ENCODE measurements at places on chromosomes 5 and 9.

DNA sequence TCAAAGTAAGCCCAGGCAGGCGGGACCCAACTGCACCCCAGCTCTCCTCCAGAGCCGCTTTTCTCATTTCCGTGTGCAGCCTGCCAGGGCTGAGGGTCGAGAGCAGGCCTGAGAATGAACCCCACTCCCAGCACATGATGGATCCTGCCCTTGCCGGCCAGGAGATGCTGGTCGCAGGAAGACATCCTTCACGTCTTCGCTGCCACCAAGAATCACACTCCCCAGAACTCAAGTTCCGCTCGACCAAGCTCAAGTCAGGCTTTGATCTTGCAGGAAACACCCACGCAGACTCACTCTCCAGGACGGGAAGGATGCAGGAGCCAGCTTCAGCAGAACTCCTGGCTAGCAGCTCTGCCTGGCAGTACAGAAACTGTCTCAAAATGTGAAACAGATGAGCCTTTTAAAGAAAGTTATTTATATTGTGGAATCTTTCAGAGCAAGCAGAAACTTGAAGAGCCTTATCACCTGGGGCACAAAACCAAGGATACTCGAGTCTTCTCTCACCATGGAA lies 102.4 kb downstream of the ROR2 start:
- no peak for DNase-seq

GRCh38 chr9:127194881-127195713 lies 69.5 kb upstream of the GARNL3 start:
- no peak for DNase-seq

- DNase-seq: no peak
Observed at GRCh38 chr9:5481322-5482040, 28.9 kb upstream of the PDCD1LG2 start.

- DNase-seq: no peak
Observed at GRCh38 chr5:170923910-170924620, 62.2 kb downstream of the RANBP17 start.

- peak; percentile 30 for DNase-seq
Observed at GRCh38 chr9:37840560-37841194, 40.1 kb downstream of the DCAF10 start.

- no peak for DNase-seq
Observed at GRCh38 chr5:64330728-64331231, 165.1 kb downstream of the RNF180 start.

GRCh38 chr9:99437145-99437544 lies 215.1 kb downstream of the SEC61B start:
- DNase-seq: no peak

GRCh38 chr5:23402585-23402984 lies 104.8 kb upstream of the PRDM9 start:
- no peak for DNase-seq

DNA sequence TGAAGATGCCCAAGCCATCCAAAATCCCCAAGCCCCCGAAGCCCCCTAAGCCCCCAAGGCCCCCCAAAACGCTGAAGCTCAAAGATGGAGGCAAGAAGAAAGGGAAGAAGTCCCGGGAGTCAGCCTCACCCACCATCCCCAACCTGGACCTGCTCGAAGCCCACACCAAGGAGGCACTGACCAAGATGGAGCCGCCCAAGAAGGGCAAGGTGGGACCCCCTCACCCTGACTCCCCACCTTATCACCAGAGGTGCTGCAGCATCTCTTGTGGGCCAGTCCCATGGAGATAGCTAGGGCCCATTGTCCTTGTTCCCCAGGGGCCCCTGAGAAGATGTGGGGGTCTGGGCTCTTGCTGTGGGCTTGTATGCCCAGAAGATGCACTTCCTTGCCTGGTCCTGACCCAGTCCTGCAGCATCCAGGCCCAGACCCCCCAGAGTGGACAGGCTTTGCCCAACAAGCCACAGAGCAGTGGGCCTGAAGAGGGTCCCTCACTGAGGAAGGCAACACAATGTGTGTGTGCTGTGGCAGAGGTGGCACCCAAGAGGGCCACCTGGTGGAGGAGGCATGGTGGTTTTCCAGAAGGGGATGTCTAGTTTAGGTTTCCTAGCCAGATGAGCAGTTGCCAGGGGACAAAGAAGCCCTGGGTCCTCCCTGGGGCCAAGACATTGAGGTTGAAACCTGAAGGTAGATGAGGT lies 84.1 kb downstream of the PHF2 start:
- DNase-seq: no peak

GRCh38 chr5:171979606-171980005 lies 26.8 kb downstream of the FBXW11 start:
- DNase-seq: no peak

GRCh38 chr5:175796536-175797499 lies 74.6 kb upstream of the CPLX2 start:
- peak; percentile 53 for DNase-seq

GRCh38 chr5:100706776-100707175 lies 171.6 kb downstream of the FAM174A start:
- DNase-seq: no peak

DNA sequence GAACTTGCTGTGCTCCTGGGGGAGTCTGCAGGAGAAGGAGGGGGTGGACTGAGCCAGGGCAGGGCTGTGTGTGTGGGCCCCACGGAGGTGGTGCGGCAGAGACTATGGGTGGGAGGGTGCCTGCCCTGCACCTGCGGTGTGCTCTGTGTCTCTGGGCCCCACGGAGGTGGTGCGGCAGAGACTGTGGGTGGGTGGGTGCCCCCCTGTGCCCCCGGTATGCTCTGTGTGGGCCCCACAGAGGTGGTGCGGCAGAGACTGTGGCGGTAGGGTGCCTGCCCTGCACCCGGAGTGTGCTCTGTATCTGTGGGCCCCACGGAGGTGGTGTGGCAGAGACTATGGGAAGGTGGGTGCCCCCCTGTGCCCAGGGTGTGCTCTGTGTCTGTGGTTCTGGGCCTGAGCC lies 103.7 kb downstream of the EHMT1 start:
- no peak for DNase-seq

DNA sequence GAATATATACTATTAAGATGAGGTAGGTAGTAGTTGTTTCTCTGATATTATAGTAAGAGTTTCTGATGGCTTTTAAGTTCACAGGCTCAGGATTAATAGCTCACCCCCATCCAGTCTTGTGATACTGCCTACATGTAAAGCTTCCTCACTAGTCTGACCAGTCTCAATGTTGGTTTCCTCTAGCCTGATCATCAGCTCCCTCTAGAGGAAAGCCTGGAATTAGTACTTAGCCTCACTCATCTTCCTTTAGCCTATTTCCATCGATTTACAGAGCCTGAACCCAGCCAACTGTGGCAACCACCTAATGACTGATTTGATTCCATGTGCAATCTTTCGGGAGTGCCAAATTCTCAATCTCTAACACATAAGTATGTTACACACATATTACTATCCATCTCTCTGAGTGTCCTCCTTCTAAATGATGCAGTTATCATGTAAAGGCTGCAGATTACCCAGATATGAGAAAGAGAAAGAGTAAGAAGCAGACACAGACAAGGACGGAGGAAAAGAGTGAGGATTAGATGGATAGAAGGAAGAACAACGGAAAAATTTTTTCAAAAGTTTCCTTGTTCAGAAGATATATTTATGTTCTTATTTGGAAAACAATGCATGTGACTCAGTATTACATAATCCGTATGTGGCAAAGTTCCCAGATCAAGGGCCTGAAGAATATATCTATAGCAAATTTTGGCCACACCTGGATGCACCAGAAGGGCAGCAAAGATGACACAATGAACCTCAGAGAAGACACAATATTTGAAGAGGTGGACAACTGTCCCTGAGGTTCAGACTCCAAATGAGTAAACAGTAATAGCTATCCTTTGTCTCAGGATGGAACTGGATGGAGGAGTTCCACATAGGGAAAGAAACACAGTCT lies 333.7 kb downstream of the ELAVL2 start:
- no peak for DNase-seq

DNA sequence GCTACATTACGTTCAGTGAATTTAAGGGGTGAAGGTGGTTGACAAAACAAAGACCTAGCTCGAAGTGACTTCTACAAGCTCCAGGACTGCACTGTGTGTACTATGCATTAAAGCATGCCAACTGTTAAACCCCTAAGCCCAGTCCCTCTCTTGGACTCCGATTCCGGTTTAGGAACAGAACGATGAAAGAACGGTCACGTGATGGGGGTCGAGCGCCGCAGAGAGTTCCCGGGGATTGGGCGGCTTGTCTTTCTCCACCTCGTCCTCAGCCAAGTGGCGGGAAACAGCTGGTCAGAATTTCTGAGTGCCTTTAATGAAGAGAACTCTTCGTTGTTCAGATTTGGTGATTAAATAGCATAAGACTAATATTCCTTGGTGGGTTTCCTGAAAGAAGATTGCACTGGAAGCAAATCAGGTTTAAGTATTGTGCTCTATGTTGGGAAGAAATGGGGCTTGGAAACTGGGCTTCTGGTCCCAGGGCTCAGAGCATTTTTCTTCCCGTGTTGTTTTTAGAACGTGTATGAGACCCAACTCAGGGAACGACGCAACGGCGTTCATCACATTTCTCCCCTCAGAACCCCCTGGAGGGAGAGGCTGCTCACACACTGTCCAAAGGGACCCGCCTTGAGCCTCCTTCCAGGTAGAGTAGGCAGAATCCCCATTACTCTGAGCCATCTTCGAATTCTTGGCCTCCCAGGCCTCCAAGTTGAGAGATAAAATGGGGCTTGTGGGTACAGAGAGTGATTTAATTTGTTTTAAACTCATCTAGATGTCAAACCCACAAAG lies 25.3 kb downstream of the IRX2 start:
- no peak for DNase-seq

DNA sequence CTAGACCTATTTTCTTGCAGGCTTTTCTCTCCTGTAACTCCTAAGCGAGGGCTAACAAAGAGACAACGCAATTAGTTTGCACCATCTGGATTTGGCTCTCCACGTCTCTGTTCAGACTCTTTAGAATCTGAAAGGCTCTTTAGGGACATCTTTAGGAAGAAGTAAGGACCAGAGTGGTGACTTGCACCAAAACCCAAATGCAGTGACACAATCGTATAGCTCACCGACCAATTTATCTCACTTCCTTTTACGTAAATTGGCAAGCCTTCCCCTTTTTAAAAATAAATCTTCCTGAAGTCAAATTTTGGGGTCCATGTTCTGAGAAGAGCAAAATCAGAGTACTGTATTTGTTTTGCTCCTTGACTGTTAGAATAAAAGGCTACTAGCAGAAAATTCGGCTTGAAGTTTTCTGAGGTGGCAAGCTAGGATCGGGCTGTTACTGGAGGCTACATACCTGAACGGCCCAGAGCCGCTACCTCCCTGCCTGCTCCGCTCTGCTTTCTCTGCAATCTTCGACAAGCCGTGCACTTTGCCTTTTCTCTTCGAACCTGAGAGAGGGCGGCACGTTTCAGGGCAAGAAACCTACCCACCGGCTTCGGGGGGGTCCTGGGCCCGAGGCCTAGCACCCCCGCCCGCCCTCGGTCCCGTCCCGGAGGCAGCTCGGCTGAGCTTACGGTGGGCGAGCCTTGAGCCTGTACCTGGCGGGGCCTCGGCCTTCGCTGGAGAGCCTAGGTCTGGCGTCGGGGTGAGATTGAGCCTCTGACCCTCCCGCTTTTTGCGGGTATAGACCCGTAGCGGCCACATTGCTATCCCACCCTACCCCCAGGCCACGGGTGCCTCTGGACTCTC lies 537 bp downstream of the MEIKIN start:
- DNase-seq: no peak

DNA sequence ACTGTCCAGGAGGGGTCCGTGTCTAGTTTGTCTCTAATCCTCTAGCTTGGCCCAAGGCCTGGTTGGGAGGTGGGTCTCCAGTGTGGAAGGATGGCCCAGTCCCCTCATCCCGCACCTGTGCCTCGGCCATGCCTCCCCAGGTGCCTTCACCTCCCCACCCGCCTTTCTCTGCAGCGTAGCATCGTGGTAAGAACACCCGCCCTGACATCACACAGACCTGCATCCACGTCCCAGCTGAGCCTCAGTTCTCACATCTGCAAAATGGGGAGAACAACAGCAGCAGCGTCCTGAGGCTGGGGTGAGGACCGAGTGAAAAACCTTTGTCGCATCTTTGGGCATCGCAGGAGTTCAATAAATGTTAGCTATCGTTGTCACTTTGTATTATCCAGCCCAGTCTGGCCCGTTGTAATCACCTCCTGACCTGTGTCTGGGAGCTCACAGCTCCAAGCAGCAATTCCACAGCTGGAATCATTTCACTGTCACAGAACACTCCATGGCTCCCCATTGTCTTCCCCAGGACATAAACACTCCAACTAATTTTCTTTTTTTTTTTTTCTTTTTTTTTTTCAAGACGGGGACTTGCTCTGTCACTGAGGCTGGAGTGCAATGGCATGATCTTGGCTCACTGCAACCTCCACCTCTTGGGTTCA lies 181.2 kb upstream of the IER5L start:
- DNase-seq: no peak

- DNase-seq: no peak
Observed at GRCh38 chr9:36142510-36143244, 6.1 kb downstream of the GLIPR2 start.

DNA sequence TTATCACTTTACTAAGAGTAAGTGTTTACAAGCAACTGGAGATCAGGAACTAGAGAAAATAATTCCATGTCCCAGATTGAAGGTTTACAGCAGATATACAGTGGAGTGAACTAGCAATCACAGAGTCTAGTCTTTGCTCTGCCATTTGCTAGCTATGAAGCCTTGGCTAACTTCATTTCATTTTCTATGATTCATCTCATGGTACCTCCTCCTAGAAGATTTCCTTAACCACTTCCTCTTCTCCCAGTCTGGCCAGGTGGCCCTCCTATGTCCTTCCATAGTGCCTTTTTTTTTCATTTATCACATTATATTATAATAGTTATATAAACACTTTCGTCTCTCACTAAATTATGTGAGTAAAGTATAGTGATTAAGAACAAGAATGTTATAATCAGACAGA lies 52.1 kb downstream of the GRIA1 start:
- DNase-seq: no peak

DNA sequence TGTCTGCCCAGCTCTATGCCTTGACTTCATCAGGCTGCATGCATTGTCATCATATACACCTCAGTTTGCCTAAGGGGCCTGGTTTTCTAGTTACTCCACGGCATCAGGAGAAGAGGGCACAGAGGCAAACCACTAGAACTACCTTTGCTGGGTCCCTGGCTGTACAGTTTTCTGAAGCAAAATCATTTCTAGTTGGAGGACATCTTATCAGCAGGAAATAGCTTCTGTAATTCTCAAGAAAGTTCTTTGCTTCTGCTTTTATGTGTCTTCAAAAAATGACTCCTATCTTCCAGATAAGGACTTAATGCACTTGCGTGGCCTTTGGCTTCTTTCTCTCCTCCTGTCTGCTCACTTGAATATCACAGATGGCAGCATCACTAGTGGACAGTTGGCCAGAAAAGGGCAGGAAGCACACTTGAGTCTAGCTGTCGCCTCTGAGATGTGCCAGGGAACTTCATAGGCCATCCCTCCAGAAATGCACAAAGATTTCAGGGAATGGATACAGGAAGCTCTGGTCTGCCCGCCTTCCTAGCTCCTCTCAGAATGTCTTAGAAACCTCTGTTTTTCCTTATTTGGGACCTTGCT lies 22.4 kb upstream of the LTC4S start:
- DNase-seq: no peak

- DNase-seq: no peak
Observed at GRCh38 chr5:147481874-147482705, 27.8 kb downstream of the DPYSL3 start.

GRCh38 chr5:151084363-151084762 lies 3.5 kb upstream of the TNIP1 start:
- DNase-seq: no peak

All from GM04504 (cell line).